ENCODE measurements at places on chromosomes 13 and 19.

- DNase-seq: no peak
Observed at GRCh38 chr19:29267701-29268100, 54.8 kb upstream of the UQCRFS1 start.

DNA sequence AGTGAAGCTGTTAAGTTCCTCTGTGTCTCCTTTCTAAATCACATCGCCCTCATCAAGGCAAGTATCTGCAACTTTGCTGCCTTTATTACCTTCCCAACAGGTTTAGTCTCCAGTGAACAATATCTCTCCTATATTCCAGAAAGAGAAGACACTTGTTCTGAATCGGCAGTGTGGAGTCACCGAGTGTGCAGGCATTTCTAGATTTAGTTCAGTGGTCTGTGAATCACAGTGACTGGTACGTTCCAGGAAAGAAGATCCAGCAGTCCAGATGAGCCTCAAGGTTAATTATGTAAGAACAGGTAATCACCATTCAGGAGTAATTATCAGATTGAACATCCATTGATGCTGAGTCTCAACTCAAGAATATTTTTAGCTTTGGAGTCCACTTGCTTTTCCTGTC, 497.0 kb downstream of the FOXO1 start:
- DNase-seq: no peak

DNA sequence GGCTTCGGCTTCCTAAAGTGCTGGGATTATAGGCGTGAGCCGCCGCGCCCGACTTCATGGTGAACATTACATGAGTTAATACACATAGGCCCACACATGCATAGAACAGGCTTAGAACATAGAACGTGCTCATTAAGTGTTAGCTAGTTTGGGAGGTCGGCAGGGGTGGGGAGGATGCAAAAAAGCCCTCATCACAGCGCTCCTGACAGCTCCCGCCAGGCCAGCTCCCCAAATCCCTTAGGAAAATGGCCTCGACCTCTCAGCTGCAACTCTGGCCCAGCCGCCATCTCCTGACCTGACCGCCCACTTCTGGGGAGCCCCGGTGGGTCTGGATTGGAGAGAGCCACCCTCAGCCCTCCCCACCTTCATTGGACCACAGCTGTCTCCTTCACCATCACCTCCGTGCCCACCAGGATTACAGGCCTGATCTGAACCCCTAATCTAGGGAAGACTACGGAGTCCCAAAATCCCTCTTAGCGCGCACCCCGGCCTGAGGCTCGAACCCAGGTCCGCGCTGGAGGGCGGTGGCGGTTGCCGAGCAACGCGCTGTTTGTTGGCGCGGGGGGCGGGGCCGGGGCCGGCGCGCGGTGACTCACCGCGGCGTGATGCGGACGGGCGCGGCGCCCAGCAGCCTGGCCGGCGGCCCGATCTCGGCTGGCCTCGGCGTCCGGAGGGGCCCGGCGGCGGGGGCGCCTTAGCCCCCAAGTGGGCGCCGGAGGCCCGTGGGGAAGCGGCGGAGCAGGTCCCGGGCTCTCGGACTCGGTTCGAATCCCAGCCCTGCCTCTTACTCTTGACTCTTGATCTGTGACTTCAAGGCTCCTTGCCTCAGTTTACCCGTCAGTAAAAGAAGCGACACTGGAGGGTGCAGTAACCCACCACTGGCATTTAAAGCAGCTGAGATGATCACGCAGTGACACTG, 26.7 kb upstream of the NANOS3 start:
- no peak for DNase-seq

GRCh38 chr13:36820222-36820621, 1.2 kb downstream of the RFXAP start:
- DNase-seq: no peak

- DNase-seq: no peak
Observed at GRCh38 chr13:72205773-72206172, 338.8 kb upstream of the DACH1 start.

DNA sequence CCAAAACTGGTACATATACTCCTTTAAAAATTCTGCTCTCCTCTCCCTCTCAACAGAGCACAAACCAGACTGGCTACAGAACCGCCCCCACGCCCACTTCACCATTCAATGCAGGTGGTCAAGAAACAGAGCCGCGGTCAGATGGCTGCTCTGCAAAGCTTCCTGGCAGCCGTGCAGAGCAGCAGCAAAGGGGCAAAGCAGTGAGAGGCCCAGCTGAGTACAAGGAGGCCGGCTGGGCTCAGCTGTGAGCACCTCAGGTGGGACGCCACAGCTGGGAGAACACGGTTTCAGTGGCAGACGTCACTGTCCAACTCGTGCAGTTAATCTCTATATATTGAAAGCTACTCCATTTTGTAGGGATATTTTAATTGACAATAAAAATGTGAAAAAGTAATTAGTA, 8.3 kb downstream of the GRTP1 start:
- DNase-seq: no peak

DNA sequence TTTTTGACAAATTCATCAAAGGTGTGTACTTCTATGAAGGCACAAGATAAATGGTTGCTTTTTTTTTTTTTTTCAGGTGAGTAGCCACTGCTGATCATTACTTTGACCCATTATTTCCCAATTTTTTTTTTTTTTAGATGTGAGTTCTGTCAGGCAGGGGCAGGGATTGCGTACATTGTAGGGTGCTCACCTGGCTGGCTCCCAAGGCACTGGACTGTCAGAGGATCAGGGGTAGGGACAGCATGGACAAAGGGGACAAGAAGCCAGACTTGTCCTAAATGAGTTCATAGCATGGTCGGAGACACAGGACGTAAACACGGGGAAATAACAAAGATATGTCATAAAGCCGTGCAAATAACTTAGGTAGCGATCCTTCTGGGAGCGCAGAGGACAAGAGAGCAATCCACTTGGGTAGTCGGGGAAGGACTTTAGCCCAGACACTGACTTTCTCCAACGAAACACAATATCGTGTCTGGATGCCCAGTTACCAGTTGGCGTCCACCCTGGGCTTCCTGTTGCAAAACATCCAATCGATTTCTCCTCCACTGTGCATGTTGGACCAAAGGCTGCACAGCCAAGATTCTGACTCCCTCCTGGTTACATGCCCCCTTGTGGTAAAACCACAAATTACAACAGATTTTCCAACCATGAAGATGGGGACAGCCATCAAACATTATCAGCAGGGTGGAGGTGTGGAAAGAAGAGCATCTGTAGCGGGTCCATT, 27.5 kb upstream of the KATNAL1 start:
- no peak for DNase-seq

GRCh38 chr13:89832827-89833226, 1514.7 kb upstream of the MIR17HG start:
- no peak for DNase-seq

DNA sequence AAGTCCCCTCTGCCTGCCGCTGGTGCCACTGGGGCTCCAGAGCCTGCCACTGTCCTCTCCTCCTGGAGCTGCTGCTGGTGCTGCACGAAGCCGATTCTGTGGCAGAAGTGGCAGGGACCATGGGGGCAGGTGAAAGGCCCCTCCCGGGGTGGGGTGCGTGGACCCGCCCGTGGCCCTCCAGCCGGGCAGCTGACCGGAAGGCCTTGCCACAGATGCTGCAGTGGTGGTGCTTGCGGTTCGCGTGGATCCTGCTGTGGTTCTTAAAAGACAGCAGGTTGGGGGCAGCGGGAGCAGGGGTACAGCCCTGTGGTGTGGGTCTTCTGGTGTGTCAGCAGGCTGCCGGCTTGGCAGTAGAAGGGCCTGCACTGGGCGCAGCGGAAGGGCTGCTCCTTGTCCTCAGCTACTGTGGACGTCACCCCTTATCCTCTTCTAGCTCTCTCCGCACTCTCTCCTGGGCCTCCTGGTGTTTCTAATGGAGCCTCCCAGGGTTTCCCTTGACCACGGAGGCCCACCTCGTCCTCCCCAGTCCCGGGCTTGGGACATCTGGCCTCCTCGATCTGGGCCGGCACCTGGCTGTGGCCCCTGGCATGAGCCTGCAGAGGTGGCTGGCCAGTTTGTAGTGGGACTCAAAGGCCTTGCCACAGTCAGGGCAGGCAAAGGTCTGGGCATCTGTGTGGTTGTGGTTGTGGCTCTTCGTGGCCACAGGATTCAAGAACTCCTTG, 380.4 kb downstream of the OLFM4 start:
- DNase-seq: no peak

DNA sequence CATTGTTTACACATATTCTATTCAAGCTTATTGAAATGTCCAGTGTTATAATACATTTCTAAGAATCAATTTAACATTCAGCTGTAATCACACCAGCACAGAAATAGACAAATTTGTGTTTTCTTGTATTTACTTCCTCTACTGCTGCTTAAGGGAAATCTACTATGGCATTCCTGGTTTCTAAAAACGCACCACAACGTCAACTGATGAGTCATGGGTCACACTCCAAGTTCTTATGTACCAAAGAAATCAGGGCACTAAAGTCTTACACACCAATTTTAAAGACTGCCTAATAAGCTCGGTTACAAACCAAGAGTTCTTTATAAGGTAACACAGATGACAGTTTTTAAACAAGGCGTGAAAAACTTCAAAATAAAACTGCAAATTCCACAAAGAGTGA, 13.2 kb downstream of the LNX2 start:
- DNase-seq: no peak

- no peak for DNase-seq
Observed at GRCh38 chr13:93422980-93423543, 196.5 kb downstream of the GPC6 start.

GRCh38 chr13:50073340-50073739, 58.1 kb downstream of the KCNRG start:
- DNase-seq: no peak

DNA sequence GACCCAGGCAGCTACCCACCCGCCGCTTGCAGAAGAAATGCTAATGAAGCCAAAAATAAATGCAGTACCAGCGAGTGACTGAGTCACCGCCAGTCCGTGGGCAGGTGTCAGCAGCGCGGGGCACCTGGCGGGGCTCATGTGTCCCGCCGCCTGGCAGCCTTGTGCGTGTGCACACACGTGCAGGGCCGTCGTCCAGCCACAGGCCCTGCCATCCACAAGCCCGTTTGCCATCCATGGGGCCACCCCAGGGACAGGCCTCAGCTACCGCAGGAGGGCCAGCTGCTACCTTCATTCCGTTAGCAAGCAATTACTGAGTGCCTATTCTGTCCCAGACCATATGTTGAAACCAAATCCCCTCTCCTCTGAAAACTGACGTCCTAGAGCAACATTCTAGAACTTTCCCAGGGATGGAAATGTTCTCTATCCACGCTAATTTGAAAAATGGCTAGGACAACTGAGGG, 20.5 kb downstream of the NCAN start:
- no peak for DNase-seq

DNA sequence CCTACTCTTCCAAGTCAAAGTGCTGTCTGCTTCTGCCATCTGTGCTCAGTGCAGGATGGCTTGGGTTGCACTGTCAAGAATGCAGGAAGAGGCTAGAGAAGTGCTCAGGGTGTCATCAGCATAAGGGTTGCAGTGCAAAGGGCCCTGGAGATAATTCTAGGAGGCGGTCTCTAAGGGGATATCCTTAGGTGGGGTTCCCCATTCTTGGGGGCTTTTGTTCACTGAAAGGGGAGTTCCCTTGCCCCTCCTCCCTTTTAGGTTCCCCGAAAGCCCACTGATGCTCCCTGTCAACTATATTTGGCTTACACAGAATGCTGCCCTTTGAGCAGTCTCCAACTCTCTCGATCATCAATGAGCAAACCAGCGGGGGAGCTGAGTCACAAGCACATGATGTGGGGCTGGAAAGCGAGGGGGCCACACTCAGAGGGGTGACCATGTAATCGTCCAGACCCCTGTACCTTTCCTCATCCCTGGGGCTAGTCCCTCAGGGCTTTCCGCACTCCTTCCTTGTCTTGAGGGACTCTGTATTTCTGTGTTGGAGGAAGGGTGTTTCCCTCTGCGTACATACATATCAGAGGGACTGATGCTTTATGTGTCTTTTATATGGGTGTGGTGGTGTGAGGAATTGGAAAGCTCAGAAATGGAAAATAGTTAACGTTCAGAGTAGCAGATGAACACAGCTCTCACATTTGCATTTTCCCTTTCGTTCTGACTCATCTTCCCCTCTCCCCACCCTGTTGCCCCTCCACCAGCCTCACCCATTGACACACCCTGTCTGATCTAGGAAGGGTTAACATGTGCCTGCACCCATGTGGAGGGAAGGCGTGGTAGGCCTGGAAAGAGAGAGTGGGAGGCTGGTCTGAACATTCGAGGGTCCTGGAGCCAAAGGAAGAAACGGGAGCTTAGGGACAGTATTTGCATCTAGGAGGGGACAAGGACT, 6.7 kb downstream of the ZBTB32 start:
- no peak for DNase-seq

- DNase-seq: no peak
Observed at GRCh38 chr19:32869966-32870573, 503 bp upstream of the SLC7A9 start.

DNA sequence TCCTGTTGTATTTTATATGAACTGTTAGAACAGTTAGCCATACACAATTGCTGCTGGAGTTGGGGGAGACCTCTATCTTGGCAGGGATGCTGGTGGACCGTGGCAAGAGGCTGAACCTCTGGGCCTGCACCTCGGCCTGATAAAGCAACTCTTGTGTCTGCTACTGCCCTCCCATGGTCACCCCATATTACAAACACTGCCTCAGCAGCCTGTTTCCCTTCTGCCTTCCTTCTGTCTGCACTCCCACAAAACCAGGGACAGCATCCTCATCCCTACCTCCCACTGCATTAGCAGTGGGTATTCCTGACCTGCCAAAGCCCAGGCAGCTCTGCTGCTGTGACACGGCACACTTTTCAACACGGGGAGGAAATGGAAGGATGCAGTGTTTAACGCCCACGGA, 456.4 kb downstream of the FGF14 start:
- DNase-seq: no peak

DNA sequence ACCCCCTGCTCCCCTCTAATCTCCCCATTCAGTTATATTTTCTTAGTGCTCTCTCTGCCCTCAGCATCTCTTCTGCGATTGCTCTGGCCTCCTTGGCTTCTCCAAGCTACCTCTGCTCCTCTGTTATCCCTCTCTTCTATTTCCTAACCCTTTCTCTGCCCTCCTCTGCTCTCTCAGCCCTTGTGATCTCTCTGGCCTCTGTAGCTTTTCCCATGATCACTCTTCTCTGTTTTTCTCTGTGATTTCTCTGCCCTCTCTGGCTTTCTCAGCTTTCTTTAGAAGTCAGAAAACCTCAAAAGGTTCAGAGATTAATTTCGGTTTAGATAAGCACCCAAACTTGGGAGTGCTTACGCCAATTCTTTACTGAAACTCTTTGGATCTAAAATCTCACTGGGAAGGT, 795.0 kb downstream of the DIAPH3 start:
- no peak for DNase-seq

DNA sequence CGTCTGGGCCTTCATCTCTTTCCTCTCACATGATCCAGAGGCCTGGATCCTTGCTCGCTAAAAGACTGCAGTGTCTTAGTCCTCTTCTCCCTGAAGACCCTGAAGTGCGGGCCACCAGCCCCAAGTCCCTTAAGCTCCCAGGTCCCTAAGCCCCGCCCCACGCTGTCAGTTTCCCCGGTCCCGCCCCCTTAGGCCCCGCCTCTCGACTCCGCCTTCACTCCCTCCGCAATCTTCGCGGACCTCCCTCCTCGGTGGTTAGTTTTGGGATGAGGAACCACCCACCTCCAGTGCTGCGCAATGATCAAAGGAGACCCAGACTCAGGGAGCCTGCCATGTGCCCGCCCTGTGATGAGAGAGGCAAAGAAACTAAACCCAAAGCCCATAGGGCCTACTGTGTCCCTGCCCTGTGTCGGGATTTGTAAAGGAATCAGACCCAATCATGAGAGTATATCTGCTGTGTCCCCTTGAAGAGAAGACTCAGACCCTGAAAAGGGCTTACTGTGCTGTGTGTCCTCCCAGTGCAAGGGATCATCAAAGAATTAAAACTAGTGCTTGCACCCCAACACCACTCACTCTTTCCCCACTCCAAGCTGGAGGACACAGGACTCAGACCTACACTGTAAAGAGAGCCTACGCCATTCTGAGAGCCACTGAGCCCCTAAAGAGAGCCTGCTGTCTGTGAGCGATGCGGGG, 3.0 kb upstream of the COX6B1 start:
- peak; percentile 19 for DNase-seq

Measured in NCI-H187 treated with DMSO at 0.1 percent for 48 hours (cell line).